ENCODE measurements at places on chromosomes 1 and 21.

- no peak for DNase-seq
Observed at GRCh38 chr1:18721776-18722175, 91.1 kb downstream of the PAX7 start.

- DNase-seq, result no peak
Observed at GRCh38 chr1:119782631-119783325, 14.1 kb upstream of the HMGCS2 start.

DNA sequence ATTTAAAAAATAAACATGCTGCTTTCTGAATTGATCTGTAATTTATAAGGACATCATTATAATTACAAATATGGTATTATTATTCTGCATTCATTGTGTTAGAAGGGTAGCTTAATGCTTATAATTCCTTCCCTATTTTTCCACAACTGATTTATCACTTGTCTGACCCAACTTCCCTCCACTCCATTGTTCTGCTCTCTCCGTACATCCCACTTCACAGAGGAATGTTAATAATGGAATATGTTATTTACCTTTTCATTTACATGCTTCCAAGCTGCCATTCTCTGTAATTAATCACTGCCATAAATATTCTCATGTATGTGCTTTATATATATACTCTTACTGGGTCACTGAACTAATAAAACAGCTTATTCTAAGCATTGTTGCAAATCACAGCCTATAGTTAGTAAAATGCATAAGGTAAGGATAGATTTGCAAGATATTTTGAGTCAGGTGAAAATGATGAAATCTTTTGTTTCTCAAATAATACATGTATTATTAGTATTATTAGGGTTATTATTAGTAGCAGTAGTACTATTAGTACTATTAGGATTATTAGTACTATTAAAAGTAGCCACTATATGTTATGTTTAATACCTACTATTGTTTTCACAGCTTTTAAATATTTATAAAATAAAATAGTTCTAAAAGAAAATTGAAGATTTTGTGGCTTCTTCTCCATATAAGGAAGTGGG lies 70.6 kb upstream of the NEK7 start:
- no peak for DNase-seq

DNA sequence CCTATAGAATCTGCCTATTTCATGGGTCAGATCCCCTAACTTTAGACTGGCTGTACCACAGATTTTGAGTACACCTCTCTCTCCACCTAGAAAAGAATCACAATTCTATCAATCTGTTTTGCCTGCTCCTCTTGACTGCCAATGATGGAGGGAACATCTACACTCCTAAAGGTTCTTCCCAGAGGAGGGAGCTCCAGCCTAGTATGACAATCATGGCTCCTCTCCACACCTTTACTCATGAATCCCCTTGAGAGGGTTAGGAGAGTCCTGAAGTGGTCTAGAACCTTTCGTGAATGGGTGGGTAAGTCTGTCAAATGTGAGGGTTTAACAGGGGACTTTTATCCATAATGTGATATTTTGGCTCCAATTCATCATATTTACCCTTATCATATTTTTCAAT lies 48.0 kb downstream of the DNAI4 start:
- no peak for DNase-seq

Measured in activated CD4-positive, alpha-beta memory T cell treated with anti-CD3 and anti-CD28 coated beads for 36 hours (primary cell).